Activated CD4-positive, CD25-positive, alpha-beta regulatory T cell treated with anti-CD3 and anti-CD28 coated beads, Interleukin-2, amount 50 U/mL, for 24 hours (primary cell): ENCODE measurements at places on chromosomes 5 and 9.

GRCh38 chr5:57174890-57175510, 1.1 kb downstream of the GPBP1 start:
- ATAC-seq: no peak

- peak; percentile 91 for ATAC-seq
Observed at GRCh38 chr5:143002459-143003327, 232.5 kb downstream of the ARHGAP26 start.

GRCh38 chr5:173045474-173045873, 10.7 kb upstream of the CREBRF start:
- ATAC-seq: no peak

- no peak for ATAC-seq
Observed at GRCh38 chr9:16824545-16825330, 45.7 kb downstream of the BNC2 start.
